ENCODE measurements at places on chromosomes 3 and 15.

DNA sequence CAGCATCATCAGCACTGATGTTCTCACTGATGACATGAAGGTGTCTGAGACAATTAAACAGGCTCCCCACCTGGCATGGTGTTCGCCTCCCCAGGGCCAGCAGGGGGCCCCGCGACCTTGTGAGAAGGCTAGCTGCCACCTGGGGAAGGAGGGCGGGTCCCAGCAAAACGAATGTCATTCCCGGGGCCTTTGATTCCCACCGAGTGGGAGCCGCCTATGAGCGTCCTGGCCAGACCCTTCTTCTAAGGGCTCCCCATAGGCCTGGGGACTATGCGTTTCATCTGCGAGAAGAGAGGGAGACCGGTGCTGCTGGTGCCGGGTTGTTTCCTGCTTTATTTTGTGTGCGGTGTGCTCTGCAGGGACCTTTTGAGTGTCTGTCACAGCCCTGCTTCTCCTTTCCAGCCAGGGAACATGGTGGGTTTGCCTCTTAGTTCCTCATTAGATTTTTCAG, 20.5 kb upstream of the MINDY4B start:
- DNase-seq, result no peak

GRCh38 chr15:78069462-78070029, 8.0 kb downstream of the TBC1D2B start:
- no peak for DNase-seq

DNA sequence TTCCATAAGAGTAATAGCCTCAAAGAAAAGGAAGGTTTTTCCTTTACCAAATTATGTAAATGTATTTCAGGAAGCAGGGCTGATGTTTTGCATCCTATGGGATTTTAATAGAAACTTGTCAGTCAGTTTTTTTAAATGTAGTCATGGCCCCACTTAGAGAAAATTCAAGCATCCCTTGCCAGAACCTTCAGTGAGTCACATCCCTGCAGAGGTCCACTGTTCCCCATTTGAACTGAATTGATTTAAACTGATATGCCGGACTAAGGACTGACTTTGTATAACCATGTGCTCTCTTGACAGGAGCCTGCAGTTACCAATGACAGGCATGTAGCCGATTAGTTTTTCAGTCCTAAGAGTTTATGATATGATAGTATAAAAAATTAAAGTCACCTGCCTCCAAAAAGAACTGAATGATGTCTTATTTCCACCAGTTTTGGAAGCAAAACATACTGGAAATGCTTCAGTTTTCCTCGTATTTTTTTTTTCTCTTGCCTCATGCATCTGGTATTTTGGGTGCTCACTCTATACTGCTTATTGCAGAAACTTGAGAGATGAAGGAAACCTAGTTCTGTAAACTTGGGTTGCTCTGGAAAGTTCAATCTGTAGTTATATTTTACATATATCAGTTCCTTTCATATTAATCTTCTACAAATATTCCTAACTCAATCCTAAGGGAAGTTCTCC, 30.7 kb downstream of the LRTM1 start:
- no peak for DNase-seq

GRCh38 chr15:40257656-40258450, 19.0 kb downstream of the PAK6 start:
- no peak for DNase-seq

DNA sequence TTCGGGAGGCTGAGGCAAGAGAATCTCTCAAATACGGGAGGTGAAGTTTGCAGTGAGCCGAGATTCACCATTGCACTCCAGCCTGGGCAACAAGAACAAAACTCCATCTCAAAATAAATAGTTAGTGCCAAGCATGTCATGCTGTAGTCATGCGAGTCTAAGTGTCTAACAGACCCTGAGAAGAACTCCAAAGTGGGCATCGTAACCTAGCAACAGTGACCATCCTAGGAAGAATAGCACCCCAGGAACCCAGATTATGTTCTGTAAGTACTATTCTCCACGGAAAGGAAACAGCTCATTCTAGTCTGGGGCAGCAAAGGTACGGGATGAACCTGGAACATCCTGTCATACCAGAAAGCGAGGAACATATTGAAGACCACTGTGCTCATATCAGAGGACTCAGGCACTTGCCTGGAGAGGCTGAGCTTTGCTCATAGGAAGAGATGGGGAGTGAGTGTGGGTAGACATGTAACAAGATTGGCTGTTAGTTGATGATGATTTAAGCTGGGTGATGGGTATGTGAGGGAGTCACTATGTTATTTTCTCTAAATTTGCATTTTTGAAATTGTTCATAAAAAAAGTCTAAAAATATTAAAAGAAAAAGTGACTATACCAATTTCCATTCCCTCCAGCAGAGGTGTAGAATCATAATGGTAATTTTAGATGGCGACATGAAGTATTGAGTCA, 31.7 kb downstream of the BCL2L10 start:
- DNase-seq, result no peak

DNA sequence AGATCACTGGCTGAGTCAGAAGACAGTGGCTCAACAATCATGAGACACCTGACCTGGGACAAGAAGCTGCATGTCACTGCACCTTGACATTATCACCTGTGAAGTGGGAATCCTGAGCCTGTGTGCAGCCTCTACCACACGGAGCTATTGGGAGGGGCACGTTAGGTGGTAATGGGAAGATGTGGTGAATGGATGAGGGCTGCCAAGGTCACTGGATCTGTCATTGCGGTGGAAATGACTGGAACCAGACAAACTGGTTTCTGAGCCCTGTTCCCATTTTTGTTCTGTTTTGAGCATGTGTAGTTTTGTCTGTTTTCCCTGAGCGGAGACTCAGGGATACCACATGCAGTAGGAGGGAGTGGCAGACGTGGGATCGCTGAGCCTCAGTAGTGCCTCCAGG, 235.5 kb downstream of the OPA1 start:
- DNase-seq, result no peak

- DNase-seq, result no peak
These were observed 32.7 kb downstream of the RBM6 start for GRCh38 chr3:49972656-49973055.

DNA sequence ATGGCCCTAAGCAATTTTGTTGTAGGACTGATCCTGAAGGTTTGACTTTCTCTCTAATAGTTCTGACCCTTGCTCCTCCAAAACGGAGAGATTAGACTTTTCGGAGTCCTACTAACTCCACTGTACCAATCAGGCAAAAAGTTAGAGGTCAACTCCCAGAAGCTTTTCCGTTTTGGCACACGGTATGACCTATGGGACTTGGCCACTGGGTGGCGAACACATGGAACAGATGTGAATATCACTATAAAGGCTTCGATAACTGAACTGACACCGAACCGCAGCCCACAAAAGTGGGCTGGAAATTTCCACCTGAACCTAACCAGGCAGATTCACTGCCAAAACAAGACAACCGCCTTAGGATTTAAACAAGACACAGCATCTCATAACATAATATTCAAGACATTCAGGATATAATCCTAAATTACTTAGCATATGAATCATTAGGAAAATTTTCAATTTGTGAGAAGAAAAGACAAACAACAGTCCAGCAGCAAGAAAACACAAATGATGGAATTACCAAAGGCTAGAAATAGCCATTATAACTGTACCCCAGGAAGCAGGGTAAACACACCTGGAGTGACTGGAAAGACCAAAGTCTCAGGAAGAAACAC, 12.2 kb upstream of the TM2D3 start:
- DNase-seq, result no peak

DNA sequence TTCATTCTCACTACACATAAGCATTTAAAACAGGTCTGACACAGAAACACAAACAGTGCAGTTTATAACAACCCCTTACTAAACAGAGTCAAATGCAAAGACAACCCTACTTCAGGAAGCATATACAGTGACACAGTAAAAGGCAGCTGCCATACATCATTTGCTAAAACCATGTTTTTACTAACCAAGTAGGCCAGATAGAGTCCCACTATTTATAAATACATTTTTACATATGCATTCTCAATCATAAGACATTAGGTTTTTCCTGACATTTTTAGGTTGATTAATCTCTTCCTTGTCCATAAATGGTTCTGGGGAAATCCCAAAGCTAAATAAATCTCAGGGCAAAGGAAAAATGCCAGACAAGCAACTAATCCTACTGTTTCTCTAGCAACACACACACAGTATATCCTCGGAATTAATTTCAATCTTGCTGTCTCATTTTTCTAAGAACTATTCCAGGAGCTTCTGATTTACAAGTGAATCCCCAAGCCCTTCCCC, 39.0 kb downstream of the CHAC1 start:
- DNase-seq, result no peak

GRCh38 chr15:41688671-41689070, 28.5 kb downstream of the MGA start:
- no peak for DNase-seq

- no peak for DNase-seq
These were observed 123.5 kb downstream of the DLG1 start for GRCh38 chr3:197174927-197175326.

DNA sequence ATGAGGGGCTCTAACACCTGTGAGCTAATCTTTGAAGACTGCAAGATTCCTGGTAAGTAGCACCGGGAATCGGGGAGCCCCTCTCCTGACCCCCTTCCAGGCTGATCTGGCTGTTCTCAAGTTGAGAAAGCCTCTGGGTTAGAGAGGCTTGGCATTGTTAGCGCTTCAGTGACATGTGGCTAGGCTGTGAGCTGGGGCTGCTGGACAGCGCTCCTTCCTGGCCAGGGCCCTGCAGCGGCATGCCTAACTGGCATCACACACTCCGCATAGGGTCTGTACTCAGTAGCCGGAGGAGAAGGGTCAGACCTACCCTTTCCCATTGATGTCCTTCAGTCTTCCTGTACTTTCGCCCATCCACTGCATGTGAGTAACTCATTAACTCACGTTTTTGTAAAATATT, 7.4 kb downstream of the IVD start:
- no peak for DNase-seq

DNA sequence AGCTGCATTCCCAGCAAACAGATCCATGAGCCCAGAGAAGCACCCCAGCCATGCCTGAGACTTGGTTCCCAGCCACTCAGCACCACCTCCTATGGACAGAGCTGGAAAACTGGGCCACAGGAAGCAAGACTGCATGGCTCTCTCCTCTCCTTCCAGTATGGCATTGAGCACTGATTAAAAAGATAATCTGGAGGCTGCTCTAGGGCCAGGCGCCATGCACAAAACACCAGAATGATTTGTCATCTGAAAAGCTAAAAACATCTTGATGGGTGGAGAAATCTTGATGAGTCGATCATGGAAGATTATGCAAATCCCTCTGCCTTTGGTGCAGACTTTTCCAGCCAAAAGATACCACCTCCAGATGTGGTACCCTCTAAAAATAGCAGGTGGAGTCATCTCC, 62.7 kb upstream of the MRPS22 start:
- no peak for DNase-seq

DNA sequence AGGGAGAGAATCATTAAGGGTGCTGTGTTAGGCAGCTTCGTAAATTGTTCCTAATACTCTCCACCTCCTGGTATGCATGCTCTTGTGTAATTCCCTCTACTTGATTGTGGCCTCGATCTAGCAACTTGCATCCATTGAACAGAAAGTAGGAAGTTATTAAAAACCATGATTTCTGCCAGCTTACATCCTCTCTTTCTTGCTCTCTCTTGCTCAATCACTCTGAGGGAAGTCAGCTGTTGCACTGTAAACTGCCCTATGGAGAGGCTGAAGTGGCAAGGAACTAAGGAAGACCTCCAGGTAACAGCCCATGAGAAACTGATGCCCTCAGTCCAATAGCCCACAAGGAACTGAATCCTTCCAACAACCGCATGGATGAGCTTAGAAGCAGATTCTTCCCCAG, 92.6 kb downstream of the ERC2 start:
- DNase-seq, result no peak

- DNase-seq, result no peak
These were observed 16.4 kb downstream of the PLEKHO2 start for GRCh38 chr15:64858021-64858575.

DNA sequence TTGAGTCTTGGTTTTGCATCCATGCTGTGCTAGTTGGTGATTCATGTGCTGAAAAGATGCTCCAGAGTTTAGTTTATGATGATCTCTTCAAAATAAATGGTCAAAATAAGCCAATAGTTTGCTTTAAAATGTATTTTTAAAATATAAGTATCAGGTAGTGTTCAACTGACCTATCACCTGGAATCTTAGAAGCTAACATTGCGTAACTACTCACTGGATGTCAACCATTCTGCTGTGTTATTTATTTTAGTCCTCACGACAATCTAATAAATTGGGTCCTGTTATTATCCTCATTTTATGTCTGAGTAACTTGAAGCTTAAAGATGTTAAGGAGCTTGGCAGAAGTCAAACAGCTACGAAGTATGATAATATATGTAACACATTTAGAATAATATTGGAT, 563.7 kb upstream of the MDFIC2 start:
- no peak for DNase-seq

GRCh38 chr3:117254985-117255384, 545.4 kb downstream of the TUSC7 start:
- no peak for DNase-seq

GRCh38 chr3:126714921-126715320, 10.9 kb downstream of the CHCHD6 start:
- no peak for DNase-seq

GRCh38 chr3:73470860-73471259, 153.9 kb downstream of the PDZRN3 start:
- no peak for DNase-seq

- no peak for DNase-seq
These were observed 340.4 kb downstream of the EPHB1 start for GRCh38 chr3:135135445-135135844.

- no peak for DNase-seq
These were observed 328.3 kb downstream of the RYR3 start for GRCh38 chr15:33639051-33639450.

DNA sequence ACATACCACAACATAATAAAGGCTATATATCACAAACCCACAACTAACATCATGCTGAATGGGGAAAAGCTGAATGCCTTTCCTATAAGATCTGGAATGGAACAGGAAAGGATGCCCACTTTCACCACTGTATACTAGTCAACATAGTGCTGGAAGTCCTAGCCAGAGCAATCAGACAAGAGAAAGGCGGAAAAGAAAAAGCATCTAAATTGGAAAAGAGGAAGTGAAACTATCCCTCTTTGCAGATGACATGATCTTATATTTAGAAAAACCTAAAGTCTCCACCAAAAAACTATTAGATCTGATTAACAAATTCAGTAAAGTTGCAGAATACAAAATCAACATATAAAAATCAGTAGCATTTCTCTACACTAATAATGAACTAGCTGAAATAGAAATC, 14.6 kb upstream of the PIK3CA start:
- no peak for DNase-seq

- DNase-seq, result no peak
These were observed 143.4 kb upstream of the RASGRP1 start for GRCh38 chr15:38707802-38708671.

GRCh38 chr15:78012643-78013077, 64.9 kb downstream of the TBC1D2B start:
- no peak for DNase-seq

DNA sequence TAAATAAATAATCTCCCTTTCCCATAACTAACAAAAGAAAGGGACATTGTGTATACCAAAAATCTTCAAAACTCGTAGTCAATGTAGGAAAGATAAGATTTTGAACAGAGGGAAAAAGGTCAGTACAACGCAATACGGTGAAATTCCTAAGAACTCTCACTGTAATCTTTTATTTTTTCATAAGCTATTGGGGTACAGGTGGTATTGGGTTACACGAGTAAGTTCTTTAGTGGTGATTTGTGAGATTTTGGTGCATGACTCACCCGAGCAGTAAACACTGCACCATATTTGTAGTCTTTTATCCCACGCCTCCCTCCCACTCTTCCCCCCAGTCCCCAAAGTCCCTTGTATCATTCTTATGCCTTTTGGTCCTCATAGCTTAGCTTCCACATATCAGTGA, 718.0 kb downstream of the TBL1XR1 start:
- no peak for DNase-seq

- DNase-seq, result no peak
These were observed 180.5 kb downstream of the TAFA4 start for GRCh38 chr3:68751888-68752287.
